ENCODE measurements at places on chromosomes 7 and 10.

DNA sequence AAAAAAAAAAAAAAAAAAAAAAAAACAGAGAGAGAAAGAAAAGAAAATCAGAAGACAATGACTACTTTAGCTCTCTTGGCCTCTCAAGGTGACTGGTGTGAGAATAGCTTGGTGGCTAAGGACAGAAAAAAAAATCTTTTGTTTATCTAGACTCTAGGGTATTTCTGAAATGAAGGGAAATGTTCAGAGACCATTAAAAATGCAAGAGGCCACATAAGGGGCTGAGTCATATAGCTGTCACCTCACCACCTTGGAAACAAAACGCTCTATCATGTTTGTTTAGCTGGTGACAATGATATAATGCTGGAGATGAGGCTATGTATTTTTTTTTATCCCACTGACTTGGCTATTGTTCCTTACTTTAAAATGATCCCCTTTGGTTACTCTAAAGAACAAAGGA, 287.0 kb upstream of the CDC14C start:
- DNase-seq: no peak

DNA sequence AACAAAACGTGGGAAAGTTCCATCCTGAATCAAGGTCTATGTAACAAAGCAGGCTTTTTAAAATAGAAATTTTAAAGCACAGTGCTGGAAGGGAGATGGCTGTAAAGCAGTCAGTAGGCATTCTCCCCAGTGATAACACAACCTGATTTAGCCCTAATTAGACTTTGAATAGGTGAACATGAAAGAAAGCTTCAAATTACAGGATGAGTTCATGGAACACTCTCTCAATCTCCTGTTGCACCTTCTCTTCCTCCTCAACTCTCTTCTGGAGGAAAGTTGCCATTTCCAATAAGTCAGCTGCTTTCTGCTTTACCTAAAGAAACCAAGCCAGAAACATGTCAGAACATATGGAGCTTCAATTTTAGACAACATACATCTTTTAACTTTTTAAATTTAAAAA, 20.1 kb downstream of the SFR1 start:
- DNase-seq: no peak

- peak; percentile 82 for DNase-seq
Measured at GRCh38 chr10:24383681-24384106, 174.8 kb downstream of the KIAA1217 start.

GRCh38 chr10:114550756-114551635, 107.1 kb downstream of the ABLIM1 start:
- DNase-seq: no peak

DNA sequence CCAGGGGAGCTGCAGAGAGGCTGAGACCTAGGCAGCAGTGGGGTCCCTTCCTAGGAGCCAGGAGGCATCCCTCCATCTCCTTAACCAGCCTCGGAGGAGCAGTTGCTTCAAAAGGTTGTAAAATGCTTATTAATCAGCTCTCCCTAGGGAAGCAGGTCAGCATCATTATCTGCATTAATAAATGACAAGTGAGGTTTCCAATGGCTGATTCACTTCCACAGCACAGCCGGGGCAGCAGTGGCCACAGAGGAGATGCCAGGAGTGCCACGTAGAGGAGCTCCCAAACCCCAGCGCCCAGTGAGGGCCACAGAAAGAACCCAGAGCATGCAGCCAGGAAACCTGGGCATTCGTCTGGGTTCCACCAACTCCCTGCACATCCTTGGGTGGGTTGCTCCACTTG, 8.2 kb upstream of the NPFFR1 start:
- DNase-seq: no peak

- DNase-seq: no peak
Measured at GRCh38 chr7:101953248-101953819, 135.9 kb downstream of the CUX1 start.

- no peak for DNase-seq
Measured at GRCh38 chr7:71238581-71239295, 106.8 kb downstream of the GALNT17 start.

DNA sequence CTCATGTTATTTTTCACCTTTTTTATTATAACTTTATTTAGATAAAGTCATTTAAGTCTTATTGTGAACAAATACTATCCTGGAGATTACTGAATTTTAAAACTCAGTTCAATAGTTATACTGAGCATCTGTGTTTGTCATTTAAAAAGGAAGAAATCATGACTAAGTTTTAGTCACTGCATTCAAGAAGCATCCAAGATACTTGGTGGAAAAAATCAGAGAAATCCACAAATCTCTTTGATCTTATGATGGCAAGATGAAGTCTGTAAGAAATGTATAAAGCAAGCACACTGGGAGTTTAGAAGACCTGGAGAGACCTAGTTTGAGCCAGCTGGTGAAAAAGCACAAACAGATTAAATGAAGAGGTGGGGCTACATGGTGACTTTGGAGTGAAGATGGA, 529.8 kb upstream of the IGFBP3 start:
- no peak for DNase-seq

GRCh38 chr10:110209454-110209925, 2.1 kb downstream of the MXI1 start:
- peak; percentile 50 for DNase-seq

GRCh38 chr7:101172005-101172853, 6.9 kb upstream of the VGF start:
- DNase-seq: no peak

GRCh38 chr10:126892226-126893175, 12.7 kb upstream of the DOCK1 start:
- no peak for DNase-seq

DNA sequence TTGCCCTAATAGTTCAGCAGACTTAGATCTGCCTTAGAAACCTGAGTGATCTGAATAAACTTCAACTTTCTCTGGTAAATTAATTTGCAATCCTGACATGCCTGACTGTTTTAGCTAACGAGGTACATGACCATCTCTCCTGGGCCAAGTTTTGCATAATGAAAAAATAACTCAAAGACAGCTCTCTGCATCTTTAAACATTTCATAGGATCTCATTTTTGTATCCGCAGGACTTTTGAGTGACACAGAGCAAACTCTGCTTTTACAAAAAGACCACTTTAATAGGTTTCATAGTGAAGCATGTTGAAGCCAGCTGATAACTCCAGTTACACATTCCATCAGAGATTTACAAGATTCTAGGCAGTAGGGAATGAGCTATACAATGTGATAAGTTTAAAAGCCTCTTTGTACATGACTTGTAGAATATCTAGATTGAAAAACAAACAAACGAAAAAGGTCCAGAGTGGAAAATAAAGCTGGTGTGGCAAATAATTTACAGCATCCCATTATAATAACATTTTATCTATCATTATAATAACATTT, 2.1 kb downstream of the PRKG1 start:
- DNase-seq: no peak

GRCh38 chr10:43181146-43181545, 42.9 kb downstream of the CSGALNACT2 start:
- no peak for DNase-seq

DNA sequence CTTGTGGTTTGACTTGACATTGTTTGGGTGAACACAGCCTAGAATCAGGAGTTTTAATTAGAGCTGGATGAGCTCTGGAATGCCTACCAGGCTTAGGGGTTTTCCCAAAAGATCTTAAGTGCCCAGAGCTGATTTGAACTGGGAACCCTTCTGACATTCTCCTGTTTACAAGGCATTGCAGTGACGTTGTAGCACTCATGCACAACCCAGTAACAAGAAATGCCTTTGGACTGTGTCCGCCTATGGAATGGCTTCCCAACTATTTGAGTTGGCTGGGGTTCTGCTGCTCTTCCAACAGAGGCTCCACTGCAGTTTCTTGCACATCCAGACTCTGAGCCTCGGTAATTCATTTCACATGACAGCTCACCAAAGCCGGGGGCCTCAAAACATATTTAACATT, 76.7 kb upstream of the MKX start:
- no peak for DNase-seq

DNA sequence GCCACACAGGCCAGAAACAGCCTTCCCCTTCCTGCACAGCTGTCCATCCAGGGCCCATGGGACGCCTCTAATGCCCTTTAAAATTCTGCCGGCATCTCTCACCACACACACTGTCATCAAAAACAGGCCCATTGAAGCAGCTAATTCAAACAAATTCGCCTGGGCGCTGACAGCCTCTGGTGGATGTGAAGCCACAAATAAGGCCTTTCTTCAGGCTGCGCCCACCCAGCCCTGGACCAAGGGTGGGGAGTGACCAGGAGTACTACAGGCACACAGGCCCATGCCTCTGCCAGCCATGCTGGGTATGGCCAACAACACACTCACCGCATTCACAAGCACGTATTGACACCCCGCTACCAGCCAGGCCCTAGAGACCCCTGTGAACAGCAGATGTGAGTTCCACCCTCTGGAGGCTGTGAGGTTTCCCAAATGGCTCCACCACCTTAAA, 54.6 kb downstream of the SLIT1 start:
- no peak for DNase-seq

GRCh38 chr7:92161271-92161670, 17.7 kb downstream of the LRRD1 start:
- DNase-seq: no peak

- DNase-seq: no peak
Measured at GRCh38 chr7:73770860-73771670, 995 bp upstream of the CLDN3 start.

GRCh38 chr7:50399206-50399605, 50.9 kb downstream of the FIGNL1 start:
- DNase-seq: no peak

GRCh38 chr7:81611040-81611439, 158.8 kb downstream of the HGF start:
- DNase-seq: no peak

DNA sequence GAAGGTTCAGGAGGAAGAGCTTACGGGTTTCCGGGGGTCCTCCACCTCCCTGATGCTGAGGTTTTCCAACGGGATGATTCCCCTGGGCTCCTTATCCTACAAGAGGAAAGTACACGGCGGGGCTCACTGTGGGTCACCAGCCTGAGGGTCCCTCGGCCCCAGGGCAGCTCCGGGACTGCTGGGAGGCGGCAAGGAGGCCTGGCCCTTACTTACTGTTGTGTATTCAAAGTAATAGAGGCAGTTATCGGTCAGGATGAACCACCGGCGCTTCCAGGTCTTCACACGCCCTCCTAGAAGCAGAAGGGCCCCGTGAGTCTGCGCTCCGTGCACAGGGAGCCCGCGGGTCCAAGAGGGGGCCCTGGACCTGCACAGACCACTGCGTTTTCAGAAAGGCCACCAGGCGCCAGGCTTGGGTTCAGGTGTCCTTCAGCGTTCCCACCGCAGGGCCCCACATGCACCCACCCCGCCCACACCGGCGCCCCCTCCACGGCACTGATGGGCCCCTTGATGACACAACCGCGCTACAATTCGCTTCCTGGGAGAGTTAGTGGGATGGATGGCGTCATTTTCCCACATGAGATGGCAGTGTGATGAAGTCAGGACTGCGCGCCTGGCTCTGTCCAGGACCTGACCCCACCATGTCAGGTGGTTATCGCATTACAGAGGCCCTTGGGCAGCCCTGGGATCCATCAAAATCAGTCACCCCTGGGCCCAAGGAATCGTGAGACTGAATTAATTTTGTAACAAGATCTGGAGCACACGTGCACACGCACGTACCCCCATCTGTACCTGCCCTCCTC, 106.7 kb downstream of the CYTH3 start:
- DNase-seq: no peak

- no peak for DNase-seq
Measured at GRCh38 chr10:116158036-116158435, 115.0 kb downstream of the GFRA1 start.

GRCh38 chr7:22564511-22565045, 64.6 kb upstream of the STEAP1B start:
- DNase-seq: peak; percentile 76

DNA sequence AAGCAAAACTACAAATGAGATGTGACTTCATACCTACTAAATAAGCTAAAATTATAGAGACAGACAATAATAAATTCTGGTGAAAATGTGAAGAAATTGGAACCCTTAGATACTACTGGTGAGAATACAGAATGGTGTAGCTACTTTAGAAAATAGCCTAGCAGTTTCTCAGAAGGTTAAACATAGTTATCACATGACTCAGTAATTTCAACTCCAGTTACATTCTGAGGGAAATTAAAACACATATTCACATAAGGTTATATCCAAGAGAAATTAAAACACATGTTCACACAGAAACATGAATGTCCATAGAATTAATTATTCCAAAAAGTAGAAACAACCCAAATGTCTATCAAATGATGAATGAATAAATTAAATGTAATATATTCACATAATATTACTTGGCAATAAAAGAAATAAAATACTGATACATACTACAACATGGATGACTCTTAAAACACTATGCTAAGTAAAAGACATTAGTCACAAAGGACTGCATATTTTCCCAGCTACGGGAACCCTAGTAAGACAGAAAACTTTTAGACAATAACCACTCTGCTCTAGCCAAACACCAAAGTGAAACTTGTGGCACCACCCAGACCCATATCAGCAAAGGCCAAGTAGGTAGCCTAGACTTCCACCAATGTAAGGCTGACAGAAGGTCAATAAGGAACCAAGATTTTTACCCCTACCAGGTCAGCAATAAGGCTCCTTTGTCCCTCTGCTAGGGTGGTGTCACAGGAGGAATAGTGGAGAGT, 25.1 kb downstream of the SLC25A40 start:
- DNase-seq: no peak

DNA sequence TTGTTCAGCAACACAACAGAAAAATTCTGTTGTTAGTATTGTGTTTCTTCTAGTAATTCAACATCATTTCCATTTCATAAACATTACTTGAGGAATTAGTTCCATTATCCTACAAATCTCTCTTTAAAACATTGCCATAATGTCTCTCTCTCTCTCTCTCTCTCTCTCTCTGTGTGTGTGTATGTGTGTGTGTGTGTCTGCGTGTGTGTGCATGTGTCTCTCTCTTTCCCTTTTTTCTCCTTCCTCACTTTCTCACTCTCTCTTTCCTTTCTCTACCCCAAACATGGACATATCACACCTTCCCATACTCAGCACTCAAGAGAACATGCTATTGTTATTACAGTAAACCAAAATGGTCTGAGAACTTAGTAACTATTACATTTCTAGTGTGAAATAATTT, 16.6 kb downstream of the LRRTM3 start:
- no peak for DNase-seq

DNA sequence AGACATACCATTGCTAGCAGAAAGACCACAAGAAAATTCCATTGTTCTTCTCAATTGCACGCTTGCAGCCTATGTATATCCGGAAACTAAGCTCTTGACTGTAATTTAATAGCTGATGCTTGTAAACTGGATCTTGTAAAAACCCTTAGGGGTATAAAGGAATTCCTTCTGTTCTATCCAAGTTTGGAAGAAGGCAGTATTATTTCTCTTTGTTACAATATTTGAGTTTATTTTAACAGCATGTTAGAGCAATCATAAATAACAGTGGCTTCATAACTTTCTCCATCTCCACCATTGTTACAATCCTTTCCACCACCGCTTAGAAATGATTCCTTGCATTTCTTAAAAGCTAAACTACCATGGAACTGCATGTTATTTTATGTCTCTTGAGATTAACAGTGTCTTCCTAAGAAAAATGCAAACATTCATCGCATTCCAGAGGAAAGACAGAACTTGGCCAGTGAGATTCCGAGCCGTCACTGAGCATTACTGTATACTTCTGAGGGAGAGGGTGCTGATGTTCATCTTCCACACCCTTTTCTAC, 92.5 kb downstream of the TRIL start:
- DNase-seq: no peak

Measured in H54 (cell line).